ENCODE measurements at places on chromosomes 3 and 15.

GRCh38 chr3:106104078-106104477 lies 235.3 kb upstream of the CBLB start:
- DNase-seq: no peak

DNA sequence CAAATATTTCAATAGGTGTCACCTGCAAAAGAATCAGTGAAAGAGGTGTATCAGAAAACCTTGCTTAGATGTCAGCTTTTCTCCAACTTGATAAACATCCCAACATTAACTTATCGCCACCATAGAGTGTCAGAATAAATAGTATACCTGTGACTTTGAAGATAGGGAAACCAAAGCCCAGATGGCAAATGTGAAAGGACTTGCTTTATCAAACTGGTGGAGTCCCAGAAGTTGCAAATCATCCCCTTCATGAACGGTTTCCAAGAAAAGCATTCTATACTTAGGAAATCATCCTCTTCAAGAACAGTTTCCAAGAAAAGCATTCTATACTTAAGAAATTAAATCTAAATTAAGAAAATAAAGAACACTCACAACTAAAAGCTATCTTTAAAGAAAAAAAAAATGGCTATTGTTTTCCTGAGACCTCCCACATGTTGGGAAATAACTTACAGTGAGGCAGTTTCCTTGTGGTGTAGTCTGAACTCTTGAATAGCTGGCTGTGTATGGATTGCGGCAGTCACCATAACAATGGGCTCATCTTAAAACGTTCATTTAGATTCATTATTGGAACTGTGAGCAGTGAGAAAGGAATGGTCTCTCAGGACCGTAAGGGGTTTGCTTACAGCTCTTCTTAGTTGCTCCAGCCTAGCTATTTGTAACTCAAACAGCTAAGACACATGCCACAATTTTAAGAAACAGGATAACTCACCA lies 56.5 kb downstream of the GHSR start:
- DNase-seq: no peak

GRCh38 chr3:20680990-20681628 lies 495.1 kb upstream of the SGO1 start:
- DNase-seq: no peak

DNA sequence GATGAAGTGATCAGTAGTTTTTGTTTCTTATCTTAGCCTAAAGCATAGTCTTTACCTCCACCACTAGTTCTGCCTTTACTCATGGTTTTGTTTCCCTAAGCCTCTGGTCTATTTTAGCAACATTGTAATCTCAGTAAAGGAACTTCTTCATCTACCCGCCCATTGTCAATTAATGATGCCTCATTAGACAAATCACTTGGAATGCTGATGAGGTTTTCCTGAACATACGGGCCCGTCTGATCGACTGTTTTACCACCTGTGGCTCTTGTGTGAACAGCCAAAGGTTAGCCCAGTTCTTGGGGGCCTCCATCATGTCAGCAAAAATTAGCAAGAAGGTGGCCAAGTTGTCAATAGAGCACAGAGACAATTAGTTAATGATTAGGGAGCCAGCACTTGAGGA lies 470.1 kb upstream of the ARRDC4 start:
- no peak for DNase-seq

DNA sequence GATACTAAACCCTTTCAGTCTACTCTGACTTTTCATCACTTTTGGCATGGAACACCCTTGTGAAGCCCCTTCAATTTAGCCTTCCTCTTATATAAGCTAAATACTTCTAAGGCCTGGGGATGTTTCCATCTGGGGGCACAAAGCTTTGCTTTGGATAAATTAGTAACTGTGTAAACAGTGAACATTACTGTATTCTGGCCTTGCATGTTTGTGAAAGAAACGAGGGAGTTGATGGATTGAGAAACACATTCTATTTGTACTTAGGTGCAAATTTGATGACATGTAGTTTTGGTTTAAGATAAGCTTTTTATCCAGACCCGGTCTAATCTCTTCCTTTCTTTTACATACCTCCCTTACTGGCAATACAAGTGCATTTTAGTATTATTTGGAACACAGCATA lies 19.7 kb downstream of the PSMD6 start:
- DNase-seq: no peak
